Fibroblast of lung (primary cell): ENCODE measurements at places on chromosomes 12 and 14.
A peak's percentile ranks its signal among the peaks of the same experiment; 100 is the strongest.

DNA sequence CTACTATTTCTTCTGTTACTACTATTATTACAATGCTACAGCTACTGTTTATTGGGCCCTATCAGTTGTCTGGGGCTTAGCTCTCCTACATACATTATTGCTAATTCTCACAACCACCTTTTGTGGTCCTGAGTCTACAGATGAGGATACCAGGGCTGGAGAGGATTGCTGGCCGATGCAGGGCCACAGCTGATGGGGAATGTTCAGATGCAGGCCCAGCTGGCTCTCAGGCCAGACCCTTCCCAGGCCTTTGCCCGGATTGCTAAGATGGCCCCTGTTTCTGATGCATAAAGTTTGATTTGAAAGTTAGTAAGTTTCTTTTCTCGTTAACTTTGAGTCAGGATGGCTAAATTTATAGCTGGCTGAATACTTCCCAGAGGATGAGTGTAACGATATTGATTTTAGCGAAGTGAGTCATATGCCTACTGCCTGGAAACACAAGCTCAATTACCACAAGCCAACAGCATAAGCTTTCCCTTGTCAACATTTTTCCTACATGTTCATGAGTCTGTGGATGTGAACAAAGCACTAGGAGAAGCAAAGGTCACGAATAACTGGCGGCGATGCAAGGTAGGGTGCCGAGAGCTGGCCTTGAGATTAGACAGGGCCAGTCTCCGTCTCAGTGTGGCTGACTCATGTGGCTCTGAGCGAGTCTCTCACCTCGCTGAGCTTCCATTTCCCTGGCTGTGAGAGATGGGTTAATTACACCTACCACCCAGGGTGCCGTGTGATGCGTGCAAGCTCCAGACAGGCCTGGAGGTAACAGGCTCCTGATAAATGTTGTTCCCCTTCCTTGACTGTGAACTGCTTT lies 111.0 kb downstream of the BEGAIN start:
- peak; percentile 100 for DNase-seq

- no peak for DNase-seq
Observed at GRCh38 chr12:127811988-127812387, 455.0 kb upstream of the TMEM132C start.

DNA sequence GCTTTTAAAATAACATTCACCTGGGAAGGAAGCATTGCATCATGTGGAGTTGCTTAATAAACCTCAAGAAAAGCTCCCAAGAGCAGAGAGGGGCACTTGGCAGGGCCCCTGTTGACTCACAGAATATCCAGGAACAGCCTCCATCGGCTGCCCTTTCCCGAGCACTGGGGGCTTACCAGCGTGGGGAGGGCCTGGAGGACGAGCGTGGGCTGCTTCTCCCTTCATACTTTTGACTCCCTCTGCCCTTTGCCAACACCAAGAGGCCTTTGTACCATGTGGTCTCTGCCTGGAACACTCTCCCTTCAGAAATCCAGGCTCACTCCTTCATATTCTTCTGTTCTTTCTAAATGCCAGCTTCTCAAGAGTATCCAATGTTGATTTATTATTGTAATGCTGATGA lies 492.1 kb upstream of the TMEM132C start:
- DNase-seq, result no peak

GRCh38 chr14:72023128-72024042 lies 91.2 kb downstream of the RGS6 start:
- no peak for DNase-seq

DNA sequence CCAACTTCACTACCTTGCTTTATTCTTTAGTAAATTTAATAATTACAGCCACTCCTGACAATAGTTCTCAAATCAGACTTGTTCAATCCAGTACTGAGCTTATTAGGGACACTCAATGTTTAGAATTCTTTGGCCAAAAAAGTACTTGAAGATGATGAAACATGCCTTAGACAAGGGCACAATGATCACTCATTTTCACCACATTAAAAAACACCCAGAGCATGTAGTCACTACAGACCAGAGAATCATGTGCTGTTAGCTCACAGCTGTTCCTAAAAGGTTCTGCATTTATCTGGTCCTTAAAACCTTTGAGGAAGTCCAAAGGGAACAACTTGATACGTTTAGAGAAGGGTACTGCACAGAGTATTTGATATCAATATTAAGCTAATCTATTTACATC lies 98.7 kb downstream of the INSM2 start:
- peak; percentile 81 for DNase-seq

- peak; percentile 33 for DNase-seq
Observed at GRCh38 chr12:47160316-47161244, 80.8 kb upstream of the AMIGO2 start.

GRCh38 chr14:64891839-64892375 lies 12.2 kb upstream of the SPTB start:
- DNase-seq, result peak; percentile 77

- no peak for DNase-seq
Observed at GRCh38 chr12:51821440-51822260, 26.9 kb downstream of the FIGNL2 start.
